ENCODE measurements at places on chromosomes 16 and 17.

- DNase-seq, result peak; percentile 70
Measured at GRCh38 chr17:39194089-39194984, 3.1 kb downstream of the CACNB1 start.

- DNase-seq, result no peak
Measured at GRCh38 chr17:39629898-39630297, 3.1 kb downstream of the PPP1R1B start.

DNA sequence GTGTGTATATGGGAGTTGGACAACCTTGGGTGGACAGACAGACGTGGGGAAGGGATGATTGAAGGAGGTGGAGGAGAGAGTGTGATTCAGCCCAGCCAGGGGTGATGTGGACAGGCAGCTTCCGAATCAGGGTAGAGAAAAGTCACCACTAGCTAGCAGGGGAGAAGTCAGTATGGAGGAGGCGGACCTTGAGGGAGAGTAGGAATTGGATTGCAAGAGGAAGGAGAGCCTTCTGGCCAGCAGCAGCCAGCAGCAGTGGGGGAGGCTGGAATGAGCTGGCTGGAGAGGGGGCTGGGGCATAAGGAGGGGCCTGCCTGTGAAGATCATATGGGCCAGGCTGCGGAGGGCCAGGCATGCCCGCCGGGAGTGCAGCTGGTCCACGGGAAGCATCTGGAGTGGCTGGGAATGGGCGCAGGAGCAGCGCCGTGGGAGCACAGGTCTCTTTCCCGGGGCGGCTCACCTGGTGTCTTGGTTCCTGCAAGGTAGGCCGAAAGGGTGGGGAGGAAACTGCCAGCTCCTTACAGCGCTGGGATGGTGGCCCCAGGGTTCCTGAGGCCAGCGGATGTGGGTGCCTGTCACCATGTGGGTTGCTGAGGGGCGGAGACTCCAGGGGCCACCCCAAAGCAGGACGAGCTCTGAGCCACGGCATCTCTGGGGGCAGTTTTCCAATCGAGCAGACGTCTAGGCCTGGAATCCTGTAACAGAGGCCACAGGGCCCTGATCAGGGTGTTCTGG, 235.3 kb downstream of the SEC14L1 start:
- DNase-seq, result peak; percentile 78

DNA sequence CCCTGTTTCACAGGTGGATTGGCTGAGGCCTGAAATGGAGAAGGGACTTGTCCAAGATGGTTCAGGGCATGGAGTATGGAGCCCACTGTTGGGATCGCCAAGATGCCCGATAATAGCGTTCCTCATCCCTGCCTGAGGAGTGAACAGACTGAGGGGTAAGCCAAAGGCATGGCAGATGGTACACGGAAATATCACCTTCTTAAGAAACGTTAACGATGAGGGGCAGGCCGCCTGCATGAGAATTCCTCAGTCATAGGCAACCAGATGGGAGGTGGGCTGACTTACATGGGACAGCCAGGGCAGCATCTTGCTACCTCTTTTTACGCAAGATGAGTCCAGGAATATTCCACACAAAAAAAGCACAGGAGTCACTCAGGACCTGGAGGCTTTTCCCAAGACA, 188.1 kb downstream of the CCDC182 start:
- DNase-seq, result no peak

DNA sequence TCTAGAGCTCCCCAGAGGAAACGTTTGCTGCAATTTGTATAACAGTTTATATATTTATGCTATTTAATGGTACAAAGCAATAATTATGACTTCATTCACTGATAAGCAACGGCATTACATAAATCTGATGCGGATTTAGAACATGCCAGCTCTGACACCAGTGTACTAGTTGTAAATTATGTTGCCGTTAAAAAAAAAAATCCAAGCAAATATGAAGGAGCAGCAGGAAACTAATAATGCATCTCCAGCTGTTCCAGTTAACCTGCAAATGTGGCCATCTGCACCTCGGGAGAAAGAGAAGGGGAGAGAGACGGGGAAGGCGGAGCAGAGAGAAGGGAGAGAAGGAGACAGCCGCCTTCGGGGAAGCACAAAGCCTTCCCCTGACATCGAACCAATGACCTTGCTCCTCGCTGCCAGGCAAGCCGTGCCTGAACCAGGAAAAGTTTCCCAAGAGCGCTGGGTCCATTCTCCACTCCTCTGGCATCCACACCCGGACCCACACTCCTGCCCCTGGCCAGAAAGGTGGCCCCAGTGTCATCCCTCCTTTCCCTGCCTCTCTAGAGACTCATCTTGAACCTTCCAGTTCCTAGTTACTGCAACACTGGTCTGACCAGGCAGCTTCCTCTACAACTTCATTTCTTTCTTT, 174.8 kb downstream of the C16orf78 start:
- DNase-seq, result no peak

DNA sequence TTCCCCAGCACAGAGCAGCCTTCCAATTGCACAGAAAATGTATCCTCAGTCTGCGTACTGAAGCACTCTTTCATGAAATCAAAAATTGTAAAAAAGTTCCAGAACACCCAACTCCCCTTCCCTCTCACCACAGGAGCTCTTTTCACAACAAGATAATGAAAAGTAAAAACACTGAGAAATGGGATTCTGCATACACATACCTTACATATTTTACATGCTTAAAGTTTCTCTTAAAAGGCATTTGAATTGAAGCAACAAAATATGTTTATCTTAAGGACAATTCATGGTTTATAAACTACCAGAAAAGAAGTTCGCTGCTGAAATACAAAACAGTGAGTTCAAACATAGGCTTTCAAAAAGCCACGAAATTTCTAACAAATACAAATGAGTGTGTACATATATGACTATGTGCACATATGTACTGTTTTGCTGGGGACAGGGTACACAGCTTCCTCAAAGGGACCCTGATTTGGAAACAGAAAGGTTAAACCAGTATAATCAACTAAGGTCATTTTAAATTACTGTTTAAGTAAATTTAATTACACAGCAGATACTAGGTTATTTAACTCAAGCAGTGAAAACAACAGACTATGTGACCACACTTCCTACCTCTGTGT, 33.8 kb downstream of the COG1 start:
- DNase-seq, result peak; percentile 29

GRCh38 chr17:42642336-42642735, 16.7 kb upstream of the TUBG2 start:
- DNase-seq, result no peak

GRCh38 chr16:84839054-84839453, 19.3 kb downstream of the CRISPLD2 start:
- peak; percentile 82 for DNase-seq

DNA sequence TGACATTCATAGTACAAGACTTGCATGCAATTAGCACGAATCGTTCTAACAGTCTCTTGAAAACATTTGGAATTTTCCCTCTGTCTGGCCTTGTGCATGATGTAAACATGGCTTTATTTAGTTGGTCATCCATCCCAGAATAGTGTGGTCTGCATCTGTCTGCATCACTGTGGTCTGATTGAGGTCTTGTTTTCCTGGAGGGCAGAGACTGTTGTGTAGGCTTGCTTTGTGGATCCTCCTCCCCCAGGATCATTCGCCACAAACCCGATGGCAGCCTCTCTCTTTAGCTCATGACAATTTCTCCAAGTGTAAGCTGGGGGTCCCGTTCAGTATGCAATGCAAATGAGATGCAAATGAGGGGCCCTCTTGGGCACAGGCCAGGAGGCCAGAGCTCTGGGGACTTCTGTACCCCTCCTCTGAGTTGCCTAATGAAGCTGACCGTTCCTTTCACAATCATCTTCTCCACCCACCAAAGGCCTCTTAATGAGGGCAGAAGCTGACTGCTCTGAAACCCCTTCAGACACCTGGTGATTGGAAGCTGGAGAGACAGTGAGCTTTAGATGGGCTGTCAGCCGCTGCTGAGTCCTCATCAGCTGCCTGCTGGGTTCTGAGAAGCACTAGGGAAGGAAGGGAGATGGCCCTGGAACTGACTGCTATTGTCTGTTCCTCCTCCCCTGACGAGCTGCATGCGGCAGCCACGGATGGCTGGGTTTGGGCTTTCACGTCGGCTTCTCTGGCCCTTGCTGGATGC, 201.2 kb upstream of the CACNG3 start:
- no peak for DNase-seq

DNA sequence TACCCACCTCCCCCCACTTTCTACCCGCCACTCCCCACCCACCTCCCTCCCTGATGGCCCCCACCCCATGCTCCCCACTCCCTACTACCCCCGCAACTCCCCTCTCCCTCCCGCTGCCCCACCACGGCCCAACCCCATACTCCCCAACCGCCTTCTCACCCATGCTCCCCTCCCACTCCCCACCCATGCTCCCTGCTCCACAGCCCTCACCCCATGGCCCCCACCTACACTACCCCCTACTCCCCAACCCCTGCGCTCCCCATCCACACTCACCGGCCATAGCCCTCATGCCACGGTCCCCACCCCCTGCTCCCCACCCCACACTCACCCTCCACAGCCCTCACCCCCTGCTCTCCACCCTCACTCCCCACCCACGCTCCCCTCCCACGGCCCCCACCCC, 13.9 kb downstream of the COTL1 start:
- no peak for DNase-seq

GRCh38 chr17:58084317-58084981, 1.2 kb downstream of the DYNLL2 start:
- peak; percentile 11 for DNase-seq

DNA sequence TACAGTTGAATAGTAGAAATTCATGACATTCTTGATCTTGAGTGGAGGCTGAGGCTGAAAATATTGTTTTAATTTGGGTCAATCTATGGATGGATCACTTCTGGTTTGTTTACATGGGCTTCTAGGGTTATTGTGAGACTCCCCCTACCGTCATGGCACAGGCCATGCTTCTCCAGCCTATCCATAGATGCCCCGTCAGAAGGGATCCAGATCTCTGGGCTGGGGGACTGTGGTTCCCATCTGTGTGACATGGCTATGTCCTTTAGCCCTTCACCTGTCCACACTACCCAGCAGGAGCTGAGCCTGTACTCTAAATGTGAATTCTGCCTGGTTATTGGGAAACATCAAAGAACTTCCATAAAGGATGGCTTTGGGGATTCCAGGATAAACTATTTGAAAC, 160.4 kb downstream of the ABCC12 start:
- DNase-seq, result peak; percentile 4

- no peak for DNase-seq
Measured at GRCh38 chr16:30383521-30383920, 1.2 kb upstream of the SEPTIN1 start.

DNA sequence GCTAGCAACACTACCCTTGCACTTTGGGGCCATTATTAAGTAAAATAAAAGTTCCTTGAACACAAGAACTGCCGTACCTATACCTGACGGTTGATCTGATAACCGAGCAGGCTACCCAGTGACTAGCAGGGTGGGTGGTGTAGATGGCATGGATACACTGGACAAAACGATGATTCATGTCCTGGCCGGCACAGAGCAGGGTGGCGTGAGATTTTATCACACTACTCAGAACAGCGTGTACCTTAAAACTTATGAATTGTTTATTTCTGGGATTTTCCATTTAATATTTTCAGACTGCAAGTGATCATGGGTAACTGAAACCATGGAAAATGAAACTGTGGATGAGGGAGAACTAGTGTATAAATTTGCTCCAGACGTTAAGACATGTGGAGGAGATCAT, 41.0 kb upstream of the MSI2 start:
- DNase-seq, result peak; percentile 20

DNA sequence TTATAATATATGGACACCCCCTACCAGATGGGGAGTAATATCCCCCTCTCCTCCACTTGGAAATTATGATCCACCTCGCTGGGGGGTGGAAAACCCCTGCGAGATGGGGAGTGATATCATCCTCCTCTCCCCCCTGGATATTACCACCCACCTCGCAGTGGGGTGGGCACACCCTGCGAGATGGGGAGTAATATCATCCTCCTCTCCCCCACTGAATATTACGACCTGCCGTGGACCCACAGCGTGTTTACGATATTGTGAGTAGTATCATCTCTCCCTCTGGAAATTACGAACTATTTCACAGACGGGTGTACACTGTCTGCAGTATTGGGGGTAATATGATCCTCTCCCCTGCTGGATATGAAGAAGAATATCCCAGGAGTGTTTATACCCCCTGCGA, 228.3 kb upstream of the WSCD1 start:
- DNase-seq, result no peak

DNA sequence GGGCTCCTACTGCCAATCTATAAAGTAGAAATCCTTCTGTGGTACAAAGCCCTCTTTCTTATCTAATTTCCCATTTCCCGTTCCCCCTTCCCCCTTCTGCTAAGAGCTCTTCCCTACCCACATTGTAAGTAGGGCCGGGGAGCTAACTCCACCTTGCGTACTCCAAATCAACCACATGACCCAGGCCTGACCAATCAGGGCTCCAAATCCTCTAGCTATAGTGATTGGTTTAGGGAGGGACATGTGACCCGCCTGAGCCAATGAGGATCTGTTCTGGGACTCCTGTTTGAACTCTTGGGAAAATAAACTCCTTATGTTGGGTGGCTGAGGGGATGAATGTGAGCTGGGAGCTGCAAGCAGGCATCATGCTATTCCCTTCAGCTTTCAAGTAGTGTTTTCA, 40.9 kb upstream of the MEOX1 start:
- DNase-seq, result no peak

- DNase-seq, result no peak
Measured at GRCh38 chr16:75078886-75079285, 37.7 kb downstream of the LDHD start.

DNA sequence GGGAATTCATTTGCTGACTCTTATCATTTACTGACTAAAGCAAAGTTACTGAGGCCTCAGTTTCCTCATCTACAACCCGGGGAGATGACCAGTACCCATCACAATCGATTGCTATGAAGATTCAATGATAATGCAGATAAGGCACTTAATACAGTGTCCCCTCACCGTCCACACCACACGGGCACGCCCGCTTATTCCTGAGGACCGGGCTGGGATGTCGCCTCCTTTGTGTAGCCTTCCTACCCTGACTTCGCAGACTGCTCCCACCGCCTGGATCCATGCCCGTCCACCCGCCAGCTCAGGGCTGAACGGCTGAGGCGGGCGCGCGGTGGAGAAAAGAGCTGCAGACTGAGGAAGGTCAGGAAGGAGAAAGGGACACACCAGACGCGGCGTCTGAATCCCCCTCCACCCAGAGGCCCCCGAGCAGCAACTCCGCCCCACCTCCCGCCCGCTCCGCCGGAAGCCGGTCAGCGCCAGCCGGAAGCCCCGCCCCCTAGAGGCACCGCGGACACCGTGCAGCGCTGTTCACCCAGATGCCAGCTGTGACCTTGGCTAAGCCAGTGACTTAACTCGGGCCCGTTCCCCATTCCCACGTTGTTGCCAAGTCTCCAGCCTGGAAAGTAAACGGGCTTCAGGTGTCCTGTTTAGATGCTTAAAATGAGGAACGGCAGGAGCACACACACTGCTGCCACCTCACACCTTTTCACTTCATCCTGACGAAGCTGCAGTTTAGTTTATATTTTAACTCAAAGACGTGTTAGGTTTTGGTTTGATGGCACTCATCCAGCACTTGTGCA, at the start of gene KRABD2:
KRABD2 (minus strand) TSS at position 434 of the 797 bp plus-strand sequence.
- DNase-seq, result peak; percentile 79

GRCh38 chr16:81553080-81553813, 108.6 kb downstream of the CMIP start:
- no peak for DNase-seq

DNA sequence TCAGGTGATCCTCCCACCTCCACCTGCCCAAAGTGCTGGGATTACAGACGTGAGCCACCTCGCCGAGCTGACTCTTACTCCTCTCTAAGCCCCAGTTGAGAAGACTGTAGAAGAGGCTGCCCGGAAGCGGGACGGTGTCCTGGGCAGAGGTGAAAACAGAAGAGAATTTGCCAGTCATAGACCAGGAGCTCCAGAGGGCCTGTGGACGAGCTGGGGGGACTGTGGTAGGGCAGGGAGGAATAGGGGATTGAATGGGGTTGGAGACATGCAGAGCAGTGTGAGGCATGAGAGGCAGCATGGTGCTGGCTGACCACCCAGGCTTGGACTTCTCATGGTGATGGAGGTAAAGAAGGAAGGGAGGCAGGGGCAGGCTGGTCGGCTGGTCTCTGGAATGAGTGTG, 17.1 kb upstream of the PHB1 start:
- DNase-seq, result no peak
